ENCODE measurements at places on chromosomes 1 and 21. TPM values are rescaled to one million over a fixed set of nuclear protein-coding genes. Genes with fewer than 3 reads are reported as not detected.

DNA sequence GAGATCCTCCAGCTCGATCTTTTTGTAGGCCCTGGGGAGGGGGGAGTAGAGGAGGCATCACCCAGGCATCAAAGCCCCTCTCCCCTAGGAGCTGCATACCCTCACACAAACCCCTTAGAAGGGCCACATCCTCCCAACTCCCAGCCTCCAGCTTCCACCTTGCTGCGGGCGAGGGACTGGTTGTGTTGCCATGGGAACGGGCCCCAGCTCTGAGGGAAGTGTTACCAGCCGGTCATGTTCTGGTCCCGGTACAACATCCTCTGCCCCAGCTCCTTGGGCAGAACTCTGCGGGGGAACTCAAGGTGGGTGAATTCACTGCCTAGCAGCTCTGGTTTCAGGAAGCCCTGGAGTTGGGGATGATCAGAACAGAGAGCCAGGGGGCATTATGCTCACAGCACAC is 4.1 kb downstream of the PPM1J start:
- no peak for DNase-seq

DNA sequence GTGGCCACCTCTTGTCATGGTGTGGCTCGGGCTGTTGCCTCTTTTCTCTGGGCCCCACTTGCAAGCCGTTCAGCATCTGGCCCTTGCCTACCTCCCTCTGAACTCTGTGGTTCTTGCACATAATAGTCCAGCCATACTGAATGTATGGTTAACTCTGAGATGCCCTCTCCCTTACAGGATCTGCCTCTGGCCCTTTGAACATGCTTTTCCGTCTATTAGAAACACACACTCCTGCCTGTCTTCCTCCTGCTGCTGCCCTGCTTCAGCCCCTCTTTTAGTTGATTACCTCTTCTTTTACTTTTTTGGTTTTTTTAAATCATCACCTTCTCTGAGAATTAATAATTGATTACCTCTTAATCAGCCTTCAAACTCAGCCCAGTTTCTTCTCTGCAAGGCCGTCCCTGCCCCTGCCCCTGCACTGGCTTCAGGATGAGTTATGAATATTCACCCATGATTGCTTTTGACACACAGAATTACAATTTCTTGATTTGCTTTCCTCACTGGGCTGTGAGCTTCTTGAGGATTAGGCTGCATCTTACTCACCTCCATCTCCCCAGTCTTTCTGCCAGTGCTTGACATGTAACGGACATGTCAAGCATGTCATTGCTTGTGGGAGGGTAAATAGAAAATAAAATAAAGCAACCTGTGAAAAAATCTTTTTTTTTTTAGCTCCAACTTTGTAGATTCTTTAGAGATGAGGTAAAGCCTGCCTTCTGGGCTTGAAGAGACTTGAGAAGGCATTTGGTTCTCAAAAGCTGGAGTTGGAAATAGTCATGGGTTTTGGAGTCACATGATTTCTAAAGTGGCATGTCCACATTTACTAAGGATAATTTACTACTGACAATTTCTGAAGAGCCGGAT is 158.3 kb downstream of the PLXNA2 start:
- no peak for DNase-seq

GRCh38 chr1:86140281-86140880 is 16.2 kb downstream of the COL24A1 start:
- DNase-seq = no peak

DNA sequence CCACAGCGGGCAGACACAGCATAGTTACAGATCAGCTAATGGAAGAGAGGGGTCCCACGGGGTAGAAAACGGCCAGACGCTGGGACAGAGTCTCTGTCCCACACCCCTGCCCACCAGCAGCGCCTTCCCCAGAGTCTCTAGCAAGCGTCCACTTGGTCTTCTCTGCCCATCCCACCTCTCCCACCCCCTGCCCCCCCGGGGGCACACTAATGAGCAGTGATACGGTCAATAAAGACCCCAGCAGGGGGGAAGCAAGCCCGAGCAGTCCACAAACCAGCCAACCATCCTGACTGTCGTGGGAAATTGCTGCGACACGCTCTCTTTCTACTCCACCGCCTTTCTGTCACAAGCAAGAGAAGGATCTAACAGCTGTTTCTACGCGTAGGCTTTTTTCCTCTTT is 374.7 kb downstream of the NPHP4 start:
- no peak for DNase-seq

DNA sequence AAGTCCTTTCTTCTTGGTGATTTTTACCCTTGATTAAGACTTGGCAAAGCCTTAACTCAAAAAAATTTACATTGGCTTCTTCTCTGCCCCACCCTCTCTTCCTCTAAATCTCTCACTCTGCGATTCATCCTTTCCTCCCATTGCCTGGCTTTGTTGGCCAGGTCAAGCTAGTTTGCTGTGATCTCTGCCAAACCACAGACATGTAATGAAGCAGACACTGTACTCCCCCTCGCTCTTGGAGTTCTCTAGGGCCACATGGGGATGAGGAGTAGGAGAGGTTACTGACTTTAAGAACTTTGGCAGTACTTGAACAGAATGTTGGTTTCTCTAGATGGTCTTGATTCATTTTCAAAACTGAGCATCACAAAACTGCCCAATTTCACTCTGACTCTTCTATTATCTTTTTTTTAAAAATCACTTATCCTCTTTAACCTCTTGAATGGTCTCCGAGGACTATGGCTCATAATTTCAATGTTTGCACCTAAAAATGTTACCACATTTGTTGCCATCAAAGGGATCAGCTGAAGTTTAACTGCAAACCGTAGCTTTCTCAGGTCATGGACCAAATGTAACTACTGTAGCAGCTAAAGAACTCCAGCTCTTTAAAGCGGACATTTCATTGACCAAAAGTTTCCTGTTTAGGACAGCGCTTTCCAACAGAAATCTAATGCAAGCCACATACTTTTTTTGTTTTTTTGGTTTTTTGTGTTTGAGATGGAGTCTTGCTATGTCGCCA is 62.7 kb upstream of the IPO9 start:
- no peak for DNase-seq

DNA sequence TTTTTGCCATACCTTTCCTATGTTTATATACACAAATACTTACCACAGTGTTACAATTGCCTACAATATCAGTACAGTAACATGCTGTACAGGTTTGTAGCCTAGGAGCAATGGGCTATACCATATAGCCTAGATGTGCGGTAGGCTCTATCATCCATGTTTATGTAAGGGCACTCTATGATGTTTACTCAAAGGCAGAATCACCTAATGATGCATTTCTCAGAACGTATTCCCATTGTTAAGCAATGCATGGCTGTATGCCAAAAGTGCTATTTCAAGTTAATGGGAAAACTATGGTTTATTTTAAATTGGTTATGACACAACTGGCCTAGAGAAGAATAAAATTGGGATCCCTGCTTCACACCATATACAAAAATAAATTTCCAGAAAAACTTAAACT is 36.9 kb upstream of the DISP1 start:
- no peak for DNase-seq

DNA sequence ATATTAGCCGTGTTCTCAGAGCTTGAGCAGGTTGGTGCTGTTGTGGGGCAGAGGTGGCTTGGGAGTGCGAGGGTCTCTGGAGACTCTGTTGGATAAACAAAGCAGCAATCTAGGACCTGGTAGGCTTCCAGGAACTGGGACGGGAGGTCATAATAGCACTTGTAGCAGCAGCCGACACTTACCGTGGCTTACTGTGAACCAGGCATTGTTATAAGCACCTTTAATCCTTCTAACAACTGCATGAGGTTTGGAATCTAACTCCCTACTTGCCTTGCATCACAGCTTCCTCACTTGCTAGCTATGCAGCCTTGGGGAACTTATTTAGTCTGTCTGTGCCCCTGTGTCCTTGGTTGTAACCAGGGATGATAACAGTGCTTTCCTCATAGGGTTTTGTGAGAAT is 94.9 kb downstream of the NAV1 start:
- DNase-seq = no peak

- no peak for DNase-seq
Measured at GRCh38 chr1:160544647-160545046, 21.6 kb upstream of the SLAMF6 start.

DNA sequence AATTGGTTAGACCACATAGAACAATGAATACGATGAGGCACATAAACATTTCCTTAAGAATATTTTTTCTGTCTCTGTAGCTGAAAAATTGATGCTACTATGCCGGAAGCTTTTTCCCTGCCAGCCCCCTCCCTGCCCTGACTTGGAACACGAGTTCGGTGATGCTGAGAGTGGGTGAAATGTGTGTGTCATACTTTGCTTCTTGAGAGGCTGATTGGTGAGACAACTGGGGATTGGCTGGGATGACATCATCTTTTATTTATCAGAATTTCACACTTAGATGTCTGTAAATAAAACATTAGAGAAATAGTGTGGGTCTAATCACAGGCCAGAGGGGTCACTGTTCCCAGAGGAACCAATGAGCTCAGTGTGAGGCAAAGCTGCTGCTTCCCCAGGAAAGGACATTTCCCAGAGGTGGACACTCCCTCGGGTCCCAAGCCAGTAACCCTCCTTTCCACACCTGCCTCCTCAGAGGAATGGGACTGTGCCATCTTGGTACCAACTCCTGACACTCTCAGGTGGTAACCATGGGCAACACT is 195.4 kb upstream of the C1orf174 start:
- no peak for DNase-seq

The PLA2G2A gene
- total RNA-seq = 181 TPM

The ZBTB18 gene
- 21.3 TPM for total RNA-seq

The ORC1 gene
- total RNA-seq = 0.68 TPM

Measured in lower lobe of right lung (tissue), 2 donors.